Activated CD4-positive, alpha-beta T cell treated with anti-CD3 and anti-CD28 coated beads, Interleukin-2, amount 10 ng/mL, durations not matched to agents 24 days and 14 days (primary cell): ENCODE measurements at places on chromosomes 5 and 9. TPM values are rescaled to one million over a fixed set of nuclear protein-coding genes. Genes with fewer than 3 reads are reported as not detected.

The ANKRD31 gene
- total RNA-seq, result 0.33 and 0.47 TPM in 2 replicates

The ZBTB6 gene
- total RNA-seq, result 10.7 and 11.6 TPM in 2 replicates

The C5orf52 gene
- 0.42 TPM in 1 of 2 replicates, not detected in the other for total RNA-seq

- H3K27ac ChIP-seq, result no peak overlapping the region
- DNase-seq, result no peak
- no peaks in the 10 kb centered on the region for H3K36me3 ChIP-seq
- H3K4me1 ChIP-seq, result peaks cover 5% of the 10 kb centered on the region
Observed at GRCh38 chr5:150490754-150491153, 17.2 kb upstream of the NDST1 start.

- peaks cover 16% of the 10 kb centered on the region for H3K27me3 ChIP-seq
- no peaks in the 10 kb centered on the region for H3K36me3 ChIP-seq
- no peaks in the 10 kb centered on the region for H3K4me1 ChIP-seq
Observed at GRCh38 chr9:101455656-101456240, 20.2 kb upstream of the ALDOB start.

- peaks cover 4% of the 10 kb centered on the region for H3K27me3 ChIP-seq
- no peak overlapping the region for H3K4me3 ChIP-seq
- no peak for DNase-seq
- no peak overlapping the region for H3K27ac ChIP-seq
- H3K36me3 ChIP-seq, result no peaks in the 10 kb centered on the region
Observed at GRCh38 chr9:36315283-36315682, 57.0 kb upstream of the GNE start.

The MAPKAP1 gene
- 104 and 123 TPM in 2 replicates for total RNA-seq

DNA sequence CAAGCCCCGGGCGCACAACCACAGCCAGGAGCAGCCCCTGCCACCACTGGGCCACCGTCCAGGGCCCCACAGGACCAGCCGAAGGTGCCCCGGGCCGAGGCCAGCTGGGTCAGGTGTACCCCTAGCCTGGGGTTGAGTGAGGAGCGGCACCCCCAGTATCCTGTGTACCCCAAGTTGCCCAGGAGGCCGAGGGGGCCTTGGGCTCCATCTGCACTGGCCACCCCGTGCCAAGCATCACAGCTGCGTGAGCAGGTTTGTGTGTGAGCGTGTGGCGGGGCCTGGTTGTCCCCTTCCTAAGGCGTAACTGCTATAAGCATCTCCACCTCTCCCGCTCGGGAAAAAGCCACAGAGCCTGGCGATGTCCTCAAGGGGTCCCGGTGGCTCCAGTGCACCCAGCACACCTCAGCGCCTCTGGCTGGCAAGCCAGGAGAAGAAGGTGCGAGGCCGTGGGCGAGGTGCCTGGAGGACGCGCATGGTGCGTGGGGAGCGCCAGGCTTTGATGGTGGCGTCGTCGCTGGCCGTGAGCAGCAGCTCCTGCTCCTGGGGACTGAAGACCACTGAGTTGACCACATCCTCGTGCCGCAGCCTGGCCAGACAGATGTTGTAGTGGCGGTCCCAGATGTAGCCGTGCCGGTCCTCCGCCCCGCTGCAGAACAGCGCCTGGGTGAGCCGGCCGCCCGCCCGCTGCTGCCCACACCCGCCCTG is 3.9 kb downstream of the FBXW5 start:
- no peak for DNase-seq
- no peak overlapping the region for H3K27ac ChIP-seq
- H3K4me1 ChIP-seq, result peaks cover 3% of the 10 kb centered on the region
- no peak overlapping the region for H3K4me3 ChIP-seq
- no peaks in the 10 kb centered on the region for H3K27me3 ChIP-seq

GRCh38 chr5:141343242-141343952 is at the start of gene PCDHGA3:
Gene PCDHGA3 (plus strand): TSS chr5:141343829. CDS start chr5:141344034, 205 bp downstream.
- H3K36me3 ChIP-seq, result peaks cover 3% of the 10 kb centered on the region
- no peaks in the 10 kb centered on the region for H3K4me1 ChIP-seq
- no peak within 1 kb of the TSS for H3K27ac ChIP-seq
- peak within 1 kb of the TSS; percentile 67 for H3K4me3 ChIP-seq
- DNase-seq, result peak; percentile 74

DNA sequence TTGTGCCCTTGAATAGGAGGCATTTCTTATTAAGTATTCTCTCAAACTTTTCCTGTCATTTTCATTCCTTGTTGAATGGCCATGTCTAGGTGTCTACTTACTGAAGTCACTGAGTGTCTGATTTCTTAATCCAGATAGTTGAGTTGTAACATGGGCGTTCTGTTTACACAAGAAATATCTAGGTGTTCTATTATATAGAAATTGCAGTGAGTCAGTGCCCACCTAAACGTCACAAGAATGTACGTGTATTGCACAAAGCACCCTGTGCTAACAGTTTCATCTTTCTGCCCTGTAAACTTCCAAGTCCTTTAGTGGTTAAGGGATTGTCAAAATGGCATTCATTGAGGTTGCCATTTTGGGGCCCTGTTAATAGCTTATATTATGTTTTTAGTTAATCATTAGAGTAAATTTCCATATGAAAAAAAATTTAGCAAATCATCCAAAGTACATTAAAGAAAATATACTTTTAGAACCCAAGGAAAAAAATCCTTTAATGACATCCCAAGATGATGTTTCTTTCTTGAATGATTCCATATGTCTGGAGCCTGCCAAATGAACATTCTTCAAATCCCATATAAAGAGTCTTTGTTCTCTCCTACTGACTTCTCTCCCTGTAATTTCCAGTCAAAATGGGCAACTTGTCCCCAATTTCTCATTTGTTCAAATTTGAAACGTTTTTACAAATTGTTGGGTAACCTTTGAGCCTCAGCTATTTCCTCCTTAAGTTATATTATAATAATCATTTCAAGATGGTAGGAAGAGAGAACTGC is 114.2 kb downstream of the GOLPH3 start:
- no peaks in the 10 kb centered on the region for H3K27me3 ChIP-seq
- H3K36me3 ChIP-seq, result no peaks in the 10 kb centered on the region
- no peak for DNase-seq
- H3K27ac ChIP-seq, result no peak overlapping the region
- H3K4me1 ChIP-seq, result no peaks in the 10 kb centered on the region
- no peak overlapping the region for H3K4me3 ChIP-seq

The ADGRD2 gene
- total RNA-seq, result not detected in 2 replicates
